Stomach (tissue), 19 donors: ENCODE measurements at places on chromosomes 16 and 17. TPM values are rescaled to one million over a fixed set of nuclear protein-coding genes. Genes with fewer than 3 reads are reported as not detected.
A peak's percentile ranks its signal among the peaks of the same experiment; 100 is the strongest.

- no peak for DNase-seq
Observed at GRCh38 chr16:47524007-47524405, 62.9 kb downstream of the PHKB start.

- no peak for DNase-seq
Observed at GRCh38 chr16:10386517-10387100, 748 bp downstream of the ATF7IP2 start.

GRCh38 chr16:56192635-56192945 is 1.3 kb downstream of the GNAO1 start:
- DNase-seq, result no peak

GRCh38 chr17:8953156-8953885 is 12.2 kb downstream of the PIK3R5 start:
- no peak for DNase-seq

- DNase-seq, result peak; percentile 50
Observed at GRCh38 chr16:81831722-81832126, 52.6 kb downstream of the PLCG2 start.

- DNase-seq, result peak; percentile 93
Observed at GRCh38 chr17:3557768-3558583, at the start of gene TRPV3. Gene TRPV3 (minus strand): TSS chr17:3557812. CDS start chr17:3554850, 2,962 bp downstream.

DNA sequence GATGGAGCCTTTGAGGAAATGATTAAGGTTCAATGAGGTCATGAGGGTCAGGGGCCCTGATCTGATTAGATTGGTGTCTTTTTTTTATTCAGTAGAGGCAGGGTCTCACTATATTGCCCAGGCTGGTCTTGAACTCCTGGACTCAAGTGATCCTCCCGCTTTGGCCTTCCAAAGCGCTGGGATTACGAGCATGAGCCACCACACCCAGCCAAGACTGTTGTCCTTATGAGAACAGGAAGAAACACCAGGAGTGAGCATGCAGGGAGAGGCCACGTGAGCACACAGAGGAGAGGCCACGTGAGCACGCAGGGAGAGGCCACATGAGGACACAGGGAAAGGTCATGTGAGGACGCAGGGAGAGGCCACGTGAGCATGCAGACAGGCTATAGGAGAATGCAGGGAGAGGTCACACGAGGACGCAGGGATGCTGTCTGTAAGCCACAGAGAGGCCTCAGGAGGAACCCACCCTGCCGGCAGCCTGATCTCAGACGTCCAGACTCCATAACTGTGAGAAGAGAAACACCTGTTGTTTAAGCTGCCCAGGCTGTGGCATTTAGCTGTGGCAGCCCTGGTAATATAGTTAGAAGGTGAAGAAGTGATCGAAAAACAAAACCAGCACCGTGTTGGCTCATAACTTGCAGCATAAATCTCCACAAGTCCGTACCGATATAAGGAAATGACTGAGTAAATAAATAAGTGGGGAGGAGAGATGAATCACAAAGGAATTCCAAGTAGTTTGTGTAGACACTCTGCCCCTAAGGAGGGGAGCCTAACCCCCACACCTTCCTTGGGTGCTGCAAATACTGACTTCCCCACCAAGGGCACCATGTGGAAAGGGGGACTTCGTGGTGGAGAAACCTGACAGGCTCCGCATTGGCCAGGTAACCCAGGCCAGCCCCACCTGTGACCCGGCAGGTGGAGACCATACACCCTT is 14.6 kb upstream of the CSNK1D start:
- DNase-seq, result peak; percentile 93

SCGB1C2 gene
- not detected for polyA plus RNA-seq

TBC1D3H gene
- 6.1 TPM for polyA plus RNA-seq

HID1 gene
- 85.2 TPM for polyA plus RNA-seq

MT1A gene
- 185 TPM for polyA plus RNA-seq

NECAB2 gene
- 1.7 TPM for polyA plus RNA-seq
